Foreskin melanocyte (primary cell): ENCODE measurements at places on chromosomes 1 and 21.

- DNase-seq = peak; percentile 74
Observed at GRCh38 chr21:32364387-32364786, 28.4 kb downstream of the URB1 start.

GRCh38 chr1:180249725-180250498 is 19.8 kb downstream of the LHX4 start:
- DNase-seq = no peak

GRCh38 chr1:65991694-65992093 is 199.0 kb downstream of the PDE4B start:
- peak; percentile 29 for DNase-seq

GRCh38 chr1:16075337-16076030 is 2.0 kb upstream of the FAM131C start:
- no peak for DNase-seq

DNA sequence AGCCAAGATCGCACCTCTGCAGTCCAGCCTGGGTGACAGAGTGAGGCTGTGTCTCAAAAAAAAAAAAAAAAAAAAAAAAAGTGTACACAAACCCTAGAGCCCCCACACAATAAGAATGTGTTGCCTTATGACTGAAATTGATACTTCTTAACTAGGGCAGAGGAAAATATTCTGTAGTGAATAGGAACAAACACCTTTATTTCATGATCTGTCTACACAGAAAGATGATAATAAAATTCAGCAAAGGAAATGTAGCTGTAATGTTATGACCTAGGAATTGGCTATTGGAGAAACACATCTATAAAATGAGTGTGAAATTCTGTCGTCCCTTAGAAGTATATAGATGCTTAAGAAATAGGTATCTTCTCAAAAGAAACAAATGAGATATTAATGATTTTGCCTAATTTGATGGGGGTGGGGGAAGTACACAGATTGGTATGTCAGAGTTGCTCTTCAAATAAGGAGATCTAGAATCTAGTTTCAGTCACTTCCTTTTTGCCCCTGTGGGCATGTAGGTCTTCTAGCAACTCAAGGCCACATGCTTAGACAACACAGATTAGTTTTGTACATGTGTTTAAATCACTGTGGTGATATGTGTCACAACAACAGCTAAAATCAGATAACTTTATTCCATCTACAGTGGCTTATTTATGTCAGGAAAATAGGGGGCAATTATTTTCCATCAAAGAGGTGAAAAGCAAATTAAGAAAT is 10.7 kb upstream of the GPR25 start:
- no peak for DNase-seq
